Amygdala (tissue), 56 donors: ENCODE measurements at places on chromosomes 1 and 21.

DNA sequence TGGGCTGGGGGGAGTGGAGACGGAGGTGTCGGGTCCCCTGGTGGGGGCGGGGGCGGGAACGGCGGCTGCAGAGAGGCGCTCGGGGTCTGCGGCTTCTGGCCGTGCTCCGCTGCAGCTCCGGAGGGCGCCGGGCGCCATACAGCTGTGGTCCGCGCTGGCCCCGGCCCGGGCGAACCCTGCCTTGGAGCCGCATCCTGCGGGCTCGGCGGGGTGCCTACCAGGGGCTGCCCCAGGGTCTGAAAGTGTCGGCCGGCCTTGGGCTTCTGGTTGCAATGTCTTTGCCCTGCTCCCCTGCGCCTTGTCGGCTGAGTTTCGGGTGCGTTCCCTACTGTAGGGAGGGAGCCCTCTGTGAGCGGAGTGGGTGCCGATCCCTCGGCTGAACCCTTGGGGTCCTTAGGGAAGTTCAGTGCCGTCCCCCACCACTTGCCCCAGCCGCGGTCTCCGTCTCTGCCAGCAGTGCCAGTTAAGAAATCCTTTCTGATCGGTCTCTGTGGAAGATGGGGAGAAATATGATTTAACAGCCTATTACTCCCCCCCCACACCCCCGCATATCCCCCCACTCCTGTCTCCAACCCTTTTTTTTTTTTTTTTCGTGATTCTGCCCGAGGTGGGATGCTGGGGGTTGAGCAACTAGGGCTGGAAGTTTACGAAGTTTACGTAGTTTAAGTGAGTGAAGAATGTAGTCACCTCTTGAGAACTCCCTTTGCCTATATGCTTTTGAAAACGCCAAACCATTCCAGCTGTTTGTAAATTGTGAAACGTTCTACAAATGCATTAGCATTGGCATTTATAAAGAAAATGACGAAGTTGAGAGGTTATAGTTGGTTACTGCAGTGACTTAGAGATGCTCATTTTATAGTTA, 588 bp downstream of the NEXN start:
- DNase-seq = no peak

DNA sequence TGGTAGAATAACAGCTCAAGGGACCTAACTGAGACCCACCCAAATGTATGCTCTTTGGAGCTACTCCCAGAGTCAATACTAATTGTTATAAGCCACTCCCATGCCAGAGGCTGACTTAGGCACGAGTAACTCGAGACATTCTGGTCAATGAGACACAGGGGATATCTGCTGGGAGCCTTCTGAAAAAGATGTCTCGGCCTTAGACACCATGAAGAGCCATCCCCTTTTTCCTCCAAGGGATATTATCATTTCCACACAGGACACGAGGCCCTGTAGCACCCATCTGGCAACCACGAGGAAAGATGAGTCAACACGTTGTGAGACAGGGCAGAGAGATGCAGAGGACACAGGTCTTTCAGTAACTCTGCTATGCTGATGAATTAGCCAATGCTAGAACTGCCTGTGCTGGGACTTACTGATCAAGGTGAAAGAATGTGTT, 30.7 kb downstream of the ITPKB start:
- DNase-seq = no peak

GRCh38 chr1:38865112-38865715, 5.6 kb upstream of the RRAGC start:
- DNase-seq = no peak

- no peak for DNase-seq
These were observed 34.7 kb upstream of the CASZ1 start for GRCh38 chr1:10830961-10831668.

GRCh38 chr1:243731974-243732625, 117.9 kb downstream of the AKT3 start:
- no peak for DNase-seq
